ENCODE measurements at places on chromosomes 3 and 15.

DNA sequence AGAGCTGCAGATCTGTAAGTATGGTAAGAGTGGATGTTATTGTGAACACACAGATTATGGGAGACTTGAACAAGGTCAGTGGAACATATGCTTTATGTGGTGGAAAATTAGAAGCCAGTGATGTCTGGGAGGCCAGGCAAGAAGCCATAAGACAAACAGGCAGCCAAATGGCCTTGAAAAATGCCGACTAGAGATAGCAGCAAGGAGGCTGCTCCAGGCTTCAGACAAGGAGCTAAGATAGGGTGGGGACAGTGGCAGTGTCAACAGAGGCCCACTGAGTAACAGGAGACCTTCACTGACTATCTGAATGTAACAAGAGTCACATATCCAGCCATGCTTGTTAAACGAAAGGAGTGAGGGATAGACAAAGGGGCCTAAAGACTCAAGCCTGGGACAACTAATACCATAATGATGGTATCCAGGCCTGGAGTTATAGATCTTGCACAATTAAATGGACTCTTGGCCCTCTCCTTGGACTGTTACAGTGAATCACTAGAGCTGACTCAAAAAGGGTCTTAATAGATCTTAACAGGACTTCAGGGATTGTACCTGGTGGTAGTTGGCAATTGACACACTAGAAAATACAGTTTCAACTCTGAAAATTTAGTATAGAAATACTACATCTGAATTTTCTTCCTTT lies 50.6 kb downstream of the CFAP20DC start:
- DNase-seq: no peak

- no peak for DNase-seq
Measured at GRCh38 chr15:74783072-74783807, 1.4 kb downstream of the CSK start.

DNA sequence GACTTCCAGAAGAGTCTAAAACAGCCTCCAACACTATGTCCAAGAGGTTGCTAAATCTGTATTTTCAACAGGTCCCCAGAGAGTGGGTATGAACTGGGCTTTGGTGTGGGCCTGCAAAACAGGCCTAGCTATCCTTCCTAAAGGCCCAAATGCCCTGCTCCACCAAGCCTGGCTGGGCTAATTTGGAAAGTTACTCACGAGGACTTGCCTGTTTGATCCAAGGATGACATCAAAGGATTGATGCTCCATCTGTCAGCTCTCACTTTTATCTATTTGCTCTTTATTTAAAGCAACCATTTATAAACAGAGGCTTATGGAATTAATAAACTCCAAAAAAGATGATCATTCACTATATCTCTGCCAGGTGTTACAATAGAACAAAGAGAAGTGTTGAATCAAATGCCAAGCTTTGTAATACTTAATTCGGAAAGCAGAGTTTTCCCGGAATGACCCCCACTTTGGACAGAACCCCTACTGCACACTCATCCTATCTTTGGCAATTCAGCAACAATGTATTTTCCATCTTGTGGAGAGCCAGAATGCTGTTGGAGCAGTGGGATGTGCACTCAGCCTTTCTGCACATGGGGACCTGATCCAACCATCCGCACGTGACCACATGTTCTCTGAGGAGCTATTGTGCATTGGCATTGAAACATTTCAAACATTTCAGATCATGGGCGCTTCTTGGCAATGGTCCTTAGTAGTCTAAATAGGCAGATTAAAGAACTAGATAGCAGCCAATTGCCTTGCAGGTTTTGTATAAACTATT lies 163.3 kb upstream of the THBS1 start:
- DNase-seq: no peak

- no peak for DNase-seq
Measured at GRCh38 chr3:18870642-18871041, 277.7 kb upstream of the KCNH8 start.

DNA sequence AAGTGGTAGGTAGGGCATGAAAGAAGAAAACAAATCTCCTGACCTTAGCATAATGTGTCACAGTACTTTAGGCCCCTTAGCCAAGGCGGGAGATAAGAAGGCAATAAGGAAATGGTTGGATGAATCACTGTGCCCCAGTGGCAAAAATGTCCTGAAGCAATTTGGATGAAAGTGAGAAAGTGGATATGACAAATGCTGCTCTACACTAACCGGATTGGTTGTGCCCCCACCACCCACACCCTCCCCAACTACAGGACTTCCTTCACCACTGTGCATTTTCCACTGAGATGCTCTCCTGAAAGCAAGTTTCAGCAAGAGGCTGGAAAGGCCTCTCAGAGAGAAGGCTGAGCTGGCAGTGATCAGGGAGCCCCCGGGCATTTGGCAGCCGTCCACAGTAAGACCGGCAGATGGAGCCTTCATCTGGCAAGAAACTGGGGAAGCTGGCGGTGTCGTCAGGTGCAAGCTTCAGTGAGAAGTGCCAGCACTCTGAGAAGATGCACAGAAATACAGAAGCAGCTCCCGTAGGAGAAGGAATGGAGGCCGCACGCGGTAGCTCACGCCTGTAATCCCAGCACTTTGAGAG lies 63.8 kb downstream of the ATP1B3 start:
- no peak for DNase-seq

- no peak for DNase-seq
Measured at GRCh38 chr3:196122688-196123046, 40.8 kb upstream of the TFRC start.

- no peak for DNase-seq
Measured at GRCh38 chr15:32844118-32844711, 126.4 kb downstream of the GREM1 start.

DNA sequence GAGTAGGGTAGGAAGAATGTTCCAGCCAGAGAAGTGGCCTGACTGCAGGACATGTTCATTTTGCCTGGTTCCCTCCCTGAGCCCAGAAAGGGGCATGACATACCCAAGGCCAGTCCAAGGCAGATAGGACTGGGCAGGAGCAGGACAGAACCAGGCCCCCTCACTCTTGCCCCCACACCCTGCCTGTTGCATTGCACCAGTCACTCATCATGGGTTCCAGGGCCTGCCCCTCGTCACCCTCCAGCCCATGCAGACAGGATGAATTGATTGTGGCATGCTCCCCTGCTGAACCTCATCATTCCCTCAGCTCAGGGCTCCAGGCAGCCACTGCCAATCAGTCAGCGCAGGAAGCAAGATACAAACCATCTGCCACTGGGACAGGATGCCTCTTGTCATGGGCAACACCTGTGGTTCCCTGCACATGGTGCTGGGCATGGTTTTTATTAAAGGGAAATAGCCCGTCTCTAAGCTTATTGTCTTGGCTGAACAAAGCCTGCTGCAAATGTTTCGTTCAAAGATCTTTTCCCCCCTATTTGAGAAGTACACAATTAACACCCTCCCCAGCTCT lies 48.9 kb downstream of the RASGRF1 start:
- DNase-seq: no peak

GRCh38 chr3:155007729-155008128 lies 72.4 kb upstream of the MME start:
- DNase-seq: no peak

DNA sequence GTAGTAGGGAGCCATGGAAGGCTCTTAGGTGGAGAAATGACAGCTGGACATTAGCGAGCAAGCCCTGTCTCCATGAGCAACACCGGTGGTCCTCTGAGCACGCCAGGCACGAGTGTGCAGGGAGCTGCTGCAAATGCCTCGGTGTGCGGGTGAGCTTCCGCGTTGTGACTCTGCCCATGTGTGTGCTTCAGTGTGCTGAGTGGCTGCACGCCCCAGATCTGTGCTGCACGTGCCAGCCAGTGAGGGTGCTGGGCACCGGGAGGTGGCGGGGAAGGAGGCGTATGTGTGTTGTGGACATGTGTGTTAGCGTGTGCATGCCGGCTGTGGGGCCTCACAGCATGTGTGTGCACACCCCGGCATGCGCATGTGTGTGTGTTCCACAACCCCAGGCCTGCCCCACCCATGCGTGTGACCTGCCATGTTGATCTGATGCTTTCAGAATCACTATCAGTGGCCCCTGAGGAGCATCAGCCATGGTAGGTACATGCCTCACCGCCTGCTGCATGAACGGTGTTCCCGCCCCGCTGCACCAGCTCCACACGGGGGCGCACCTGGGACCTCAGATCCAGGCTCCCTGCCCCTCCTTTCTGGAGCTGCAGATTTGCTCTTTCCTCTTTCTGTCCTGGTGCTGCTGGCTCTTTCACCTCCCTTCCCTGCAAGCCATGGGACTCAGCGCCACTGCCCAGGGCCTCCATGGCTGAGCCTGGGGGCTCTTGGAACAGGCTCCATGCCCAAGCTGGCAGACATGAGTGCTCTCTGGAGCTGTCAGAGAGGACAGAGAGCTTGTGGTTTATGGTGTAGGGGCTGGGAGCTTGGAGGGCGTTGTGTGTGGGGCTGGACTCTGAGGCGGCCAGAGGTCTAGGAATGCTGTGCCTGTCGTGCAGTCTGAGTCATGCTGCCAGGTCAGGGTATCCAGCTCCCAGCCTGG lies 169.4 kb downstream of the TBC1D2B start:
- no peak for DNase-seq

GRCh38 chr3:42025370-42026138 lies 63.7 kb upstream of the ULK4 start:
- DNase-seq: peak; percentile 82
